Stimulated activated CD8-positive, alpha-beta memory T cell treated with anti-CD3 and anti-CD28 coated beads, Interleukin-7, amount 100 ng/mL, for 48 hours (primary cell): ENCODE measurements at places on chromosomes 1 and 21.

DNA sequence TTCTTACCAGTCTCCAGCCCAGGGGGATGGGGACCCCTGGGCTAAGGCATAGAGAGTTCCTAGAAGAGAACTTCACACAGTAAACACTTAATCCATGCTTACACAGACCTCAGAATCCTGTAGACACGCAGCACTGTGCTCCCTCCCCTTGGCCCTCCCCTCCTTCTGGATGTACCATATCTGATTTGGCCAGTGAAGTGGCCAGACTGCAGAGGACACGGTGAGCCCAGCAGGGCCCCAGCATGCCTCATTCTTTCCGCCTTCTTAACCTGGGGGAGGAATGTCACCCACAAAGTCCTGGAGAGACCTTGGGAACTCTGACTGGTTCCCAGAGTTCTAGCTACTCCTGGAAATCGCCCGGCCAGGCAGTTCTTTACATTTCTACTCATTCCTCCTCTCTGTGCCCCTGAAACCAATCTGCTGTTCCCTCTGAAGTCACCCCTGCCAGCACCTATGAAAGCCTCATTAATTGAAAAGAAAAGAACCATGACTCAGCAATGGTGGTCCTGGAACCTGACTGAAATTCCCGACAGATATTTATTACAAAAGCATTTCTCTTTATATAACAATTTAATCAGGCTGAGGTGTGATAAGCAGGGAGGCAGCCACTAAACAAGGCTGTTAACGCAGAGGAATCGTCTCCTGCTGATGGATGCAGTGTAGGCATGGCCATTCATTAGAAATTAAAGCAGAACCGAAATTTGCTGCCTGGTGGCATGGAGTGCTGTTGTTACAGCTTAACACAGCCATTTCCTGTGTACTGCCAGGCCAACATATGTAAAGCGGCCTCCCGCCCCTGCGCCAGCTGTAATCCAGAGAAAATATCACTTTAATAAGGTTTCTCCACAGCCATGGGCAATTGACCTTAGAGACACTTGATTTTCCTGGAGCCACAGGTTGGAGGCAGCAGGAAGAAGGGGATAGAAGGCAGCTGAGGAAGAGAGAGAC, 74.6 kb upstream of the KCND3 start:
- no peak for DNase-seq

- no peak for DNase-seq
Measured at GRCh38 chr1:150365941-150366340, 2.0 kb downstream of the RPRD2 start.

DNA sequence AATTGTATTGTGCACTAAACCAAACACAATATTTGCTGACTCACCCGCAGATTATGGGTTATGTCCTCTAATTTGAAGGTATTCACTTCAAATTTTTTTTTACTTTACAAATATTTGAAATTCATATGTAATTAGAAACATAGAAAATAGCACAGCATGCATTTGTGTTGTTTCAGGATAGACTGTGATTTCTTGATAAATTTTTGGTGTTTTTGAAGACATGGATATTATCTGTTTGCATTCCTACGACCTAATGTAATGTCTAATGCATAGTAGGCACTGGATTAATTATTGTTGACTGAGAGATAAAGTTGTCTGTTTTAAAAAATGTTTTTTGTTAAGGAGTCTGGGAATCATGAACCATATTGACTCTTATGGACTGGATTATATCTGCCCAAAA, 850.2 kb downstream of the BRINP3 start:
- no peak for DNase-seq

GRCh38 chr21:39441502-39442475, 3.8 kb downstream of the LCA5L start:
- DNase-seq = peak; percentile 9

DNA sequence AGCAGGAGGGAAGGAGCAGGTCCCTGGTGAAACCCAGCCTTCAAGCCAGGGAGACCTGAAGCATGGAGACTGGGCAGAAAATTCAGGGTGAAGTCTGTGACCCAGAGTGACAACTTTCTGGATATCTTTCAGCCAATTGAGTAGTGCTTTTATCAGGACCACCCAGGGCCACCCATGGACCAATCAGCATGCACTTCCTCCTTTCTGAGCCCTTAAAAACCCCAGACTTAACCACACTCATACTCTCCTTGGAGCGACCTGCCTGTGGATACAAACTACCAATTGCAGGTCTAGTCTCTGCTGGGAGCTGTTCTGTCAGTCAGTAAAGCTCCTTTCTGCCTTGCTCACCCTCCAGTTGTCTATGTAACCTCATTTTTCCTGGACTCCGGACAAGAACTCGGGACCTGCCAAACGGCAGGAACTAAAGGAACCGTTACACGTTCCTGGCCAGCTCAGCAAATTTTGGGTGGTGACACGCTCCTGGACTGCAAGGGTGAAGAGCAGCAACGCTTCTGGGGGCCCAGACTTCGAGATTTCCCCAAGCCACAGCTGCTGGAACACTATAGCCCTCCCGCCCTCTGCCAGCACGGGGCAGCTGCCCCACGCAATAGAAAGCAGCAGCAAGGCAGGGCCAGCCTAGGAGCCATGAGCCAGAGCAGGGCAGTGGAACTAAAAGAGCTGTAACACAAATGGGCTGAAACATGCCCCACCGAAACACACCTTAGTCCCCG, 1183.4 kb downstream of the AMY1C start:
- DNase-seq = no peak

DNA sequence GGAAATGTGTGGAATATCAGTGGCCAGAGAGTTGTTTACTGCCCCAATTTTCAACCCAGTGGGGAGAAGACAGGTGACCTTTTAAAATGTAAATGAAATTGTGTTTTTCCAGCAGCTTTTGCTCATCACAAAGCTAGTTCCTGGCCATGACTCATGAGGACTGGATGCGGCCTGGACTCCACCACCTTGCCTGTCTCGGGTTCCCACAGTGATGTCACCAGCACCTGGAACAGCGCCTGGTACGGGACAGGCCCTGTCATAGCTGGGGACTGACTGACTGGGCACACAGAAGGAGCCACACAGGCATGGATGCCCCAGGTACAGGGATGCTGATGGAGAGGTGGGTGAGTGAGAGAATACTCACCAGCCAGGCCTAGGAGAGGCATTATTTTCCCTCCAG, 277.1 kb downstream of the AJAP1 start:
- DNase-seq = no peak

GRCh38 chr1:162861101-162861500, at the start of gene CCDC190:
TSS of gene CCDC190 (minus strand) at chr1:162861175. CDS start at chr1:162859646, 1,529 bp downstream.
- no peak for DNase-seq
